H9 (cell line): ENCODE measurements at places on chromosomes 1 and 21.

DNA sequence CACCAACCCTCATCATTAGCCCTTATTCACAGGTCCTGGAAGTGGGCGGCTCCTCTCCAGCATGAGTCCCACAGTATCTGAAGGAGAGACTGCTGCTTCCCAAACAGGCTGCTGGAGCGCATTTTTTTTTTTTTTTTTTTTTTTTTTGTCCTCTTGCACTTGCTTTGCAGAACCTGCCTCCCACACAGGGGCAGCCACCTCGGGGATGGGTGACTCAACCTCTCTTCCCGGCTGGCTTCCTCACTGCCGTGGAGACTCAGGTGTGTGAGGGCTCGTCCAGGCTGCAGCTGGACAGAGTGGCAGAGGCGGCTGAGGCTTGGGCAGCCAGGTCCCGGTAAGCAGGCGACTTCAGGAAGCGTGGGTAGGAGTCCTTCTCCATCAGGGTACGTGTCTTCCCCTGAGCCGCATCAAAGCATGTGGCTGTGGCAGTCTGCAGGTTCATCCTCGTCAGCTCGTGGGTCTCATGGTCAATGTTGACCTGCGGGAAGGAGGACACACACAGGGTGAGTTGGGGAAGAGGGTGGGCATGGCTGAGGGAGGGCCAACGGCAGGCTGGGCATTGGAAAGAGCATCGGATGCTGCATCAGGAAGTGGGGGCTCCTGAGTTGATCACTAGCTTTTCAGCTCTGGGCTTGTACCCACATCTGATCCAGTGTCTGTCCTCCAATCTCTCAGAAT lies 4.0 kb downstream of the RGS16 start:
- DNase-seq, result no peak

GRCh38 chr1:94408104-94408830 lies 9.9 kb upstream of the ABCD3 start:
- DNase-seq, result no peak

- peak; percentile 25 for DNase-seq
These were observed 8.6 kb downstream of the ADAMTSL4 start for GRCh38 chr1:150557813-150558212.

DNA sequence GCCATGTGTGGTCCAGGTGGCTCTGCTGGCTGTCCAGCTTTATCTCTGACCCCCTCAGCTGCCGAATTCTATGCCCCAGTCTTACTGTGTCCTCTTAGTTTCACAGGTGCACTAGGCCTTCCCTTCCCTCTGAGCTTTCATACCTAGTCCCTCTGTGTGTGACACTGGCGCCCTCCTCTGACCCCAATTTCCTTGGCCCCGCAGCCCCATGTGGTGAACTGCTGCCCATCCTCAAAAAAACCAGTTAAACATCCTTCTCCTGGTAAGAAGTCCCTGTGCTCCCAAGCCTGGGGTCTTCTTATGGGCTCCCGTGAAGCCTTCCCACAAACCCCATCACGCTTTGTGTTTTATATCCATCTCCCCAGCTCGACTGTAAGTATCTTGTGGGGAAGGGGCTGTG lies 93.9 kb upstream of the TSPAN2 start:
- DNase-seq, result peak; percentile 67
